Cortex of kidney (tissue), 1 donor: ENCODE measurements at places on chromosomes 3 and 15.

DNA sequence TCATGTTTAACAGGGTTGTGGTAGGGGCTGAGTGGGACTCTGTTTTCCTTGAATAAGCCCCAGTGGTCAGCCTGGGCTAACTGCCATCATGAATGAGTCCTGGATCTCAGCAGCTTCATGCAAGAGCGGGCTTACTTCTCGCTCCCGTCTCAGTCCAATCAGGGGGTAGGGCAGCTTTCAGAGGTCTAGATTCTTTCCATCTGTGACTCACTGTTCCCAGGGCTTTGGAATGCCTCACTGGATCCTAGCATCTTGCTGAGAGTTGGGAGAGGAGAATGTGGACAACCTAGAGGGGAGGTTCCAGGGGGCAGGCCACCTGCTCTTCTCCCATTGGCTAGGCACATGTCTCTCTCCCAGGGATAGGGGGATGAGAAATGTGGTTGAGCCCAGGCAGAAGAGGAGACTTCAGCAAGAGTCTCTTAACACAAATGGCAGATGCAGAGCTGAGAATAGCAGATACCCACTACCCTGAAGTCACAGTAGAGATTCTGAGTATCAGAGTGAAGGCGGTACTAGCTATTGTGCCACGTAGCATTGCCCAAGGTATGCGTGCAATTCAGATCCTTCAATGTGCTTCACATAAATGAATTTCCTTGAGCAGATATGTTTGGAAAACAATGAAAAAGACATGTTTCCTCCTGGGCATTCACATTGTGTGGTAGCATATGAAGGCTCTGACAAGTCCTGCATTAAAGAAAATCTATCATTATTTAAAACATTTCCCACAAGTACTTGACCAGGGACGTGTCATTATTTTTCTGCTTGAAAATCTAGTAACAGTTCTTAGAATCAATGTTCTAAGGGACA is 257.7 kb upstream of the PROK2 start:
- no peak for DNase-seq

GRCh38 chr3:125140011-125140817 is 72.3 kb downstream of the SLC12A8 start:
- DNase-seq = no peak

DNA sequence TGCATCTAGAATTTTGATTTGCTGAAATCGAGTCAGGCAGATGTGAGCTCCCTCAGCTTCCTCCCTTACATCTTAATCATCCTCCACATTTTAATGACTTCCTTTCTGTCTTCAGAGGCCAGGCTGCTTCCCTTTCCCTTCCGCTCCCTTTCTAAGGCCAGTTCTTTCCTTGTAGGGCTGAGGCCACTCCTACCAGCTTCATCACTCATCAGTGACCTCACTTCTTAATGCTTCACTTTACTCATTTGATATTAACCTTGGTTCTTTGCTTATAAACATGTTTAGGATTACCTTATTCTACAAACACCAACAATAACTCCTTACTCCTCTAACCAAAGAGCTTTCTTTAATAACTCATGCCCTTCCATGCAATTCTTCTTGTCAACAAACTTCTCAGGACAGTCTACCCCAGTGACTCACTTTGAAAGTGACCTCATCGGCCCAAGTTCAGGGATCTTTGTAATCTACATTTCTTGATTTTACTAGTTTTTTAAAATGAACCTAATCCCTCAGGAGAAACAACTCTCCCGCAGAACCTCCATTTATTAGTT is 23.9 kb downstream of the ILDR1 start:
- no peak for DNase-seq

GRCh38 chr3:186414735-186415419 is 52.8 kb upstream of the DGKG start:
- DNase-seq = no peak

DNA sequence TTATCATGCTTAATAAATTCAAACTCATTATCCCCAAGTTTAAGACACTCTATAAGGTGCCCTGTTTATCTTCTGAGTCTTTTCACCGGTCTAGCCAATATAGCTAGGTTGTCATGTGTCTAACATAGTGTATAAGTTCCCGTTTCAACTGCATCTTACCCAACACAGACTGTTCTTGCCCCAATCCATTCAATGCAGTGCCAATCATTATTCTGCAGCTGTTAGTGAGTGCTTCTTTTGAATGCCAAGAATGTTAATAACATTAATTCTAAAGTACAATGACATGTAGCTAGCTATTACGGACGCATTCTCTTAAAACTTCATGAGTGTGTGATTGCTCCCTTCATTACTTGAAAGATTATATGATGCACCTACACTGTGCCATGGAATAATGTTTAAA is 646.4 kb upstream of the NR2F2 start:
- DNase-seq = no peak

GRCh38 chr3:177340243-177340830 is 143.1 kb upstream of the TBL1XR1 start:
- no peak for DNase-seq

GRCh38 chr3:63961891-63962290 is 49.7 kb upstream of the SCAANT1 start:
- no peak for DNase-seq

DNA sequence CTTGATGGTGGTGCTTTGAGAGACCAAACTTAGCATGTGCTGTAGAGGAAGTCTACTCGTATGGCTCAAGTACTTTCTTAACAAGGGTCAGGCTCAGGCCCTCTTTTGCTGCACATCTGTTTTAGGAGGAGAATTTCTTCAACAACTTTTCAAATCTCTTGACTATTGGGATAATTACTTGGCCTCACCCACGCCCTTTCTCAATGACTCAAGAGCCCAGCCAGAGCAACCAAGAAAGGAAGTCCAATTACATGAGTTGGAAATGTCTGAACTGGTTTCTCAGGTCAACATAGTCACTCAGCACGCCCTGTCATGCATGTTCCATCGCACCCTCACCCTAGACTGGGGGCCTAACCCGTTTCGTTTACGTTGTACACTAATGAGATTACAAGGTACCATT is 44.8 kb upstream of the UMPS start:
- no peak for DNase-seq

DNA sequence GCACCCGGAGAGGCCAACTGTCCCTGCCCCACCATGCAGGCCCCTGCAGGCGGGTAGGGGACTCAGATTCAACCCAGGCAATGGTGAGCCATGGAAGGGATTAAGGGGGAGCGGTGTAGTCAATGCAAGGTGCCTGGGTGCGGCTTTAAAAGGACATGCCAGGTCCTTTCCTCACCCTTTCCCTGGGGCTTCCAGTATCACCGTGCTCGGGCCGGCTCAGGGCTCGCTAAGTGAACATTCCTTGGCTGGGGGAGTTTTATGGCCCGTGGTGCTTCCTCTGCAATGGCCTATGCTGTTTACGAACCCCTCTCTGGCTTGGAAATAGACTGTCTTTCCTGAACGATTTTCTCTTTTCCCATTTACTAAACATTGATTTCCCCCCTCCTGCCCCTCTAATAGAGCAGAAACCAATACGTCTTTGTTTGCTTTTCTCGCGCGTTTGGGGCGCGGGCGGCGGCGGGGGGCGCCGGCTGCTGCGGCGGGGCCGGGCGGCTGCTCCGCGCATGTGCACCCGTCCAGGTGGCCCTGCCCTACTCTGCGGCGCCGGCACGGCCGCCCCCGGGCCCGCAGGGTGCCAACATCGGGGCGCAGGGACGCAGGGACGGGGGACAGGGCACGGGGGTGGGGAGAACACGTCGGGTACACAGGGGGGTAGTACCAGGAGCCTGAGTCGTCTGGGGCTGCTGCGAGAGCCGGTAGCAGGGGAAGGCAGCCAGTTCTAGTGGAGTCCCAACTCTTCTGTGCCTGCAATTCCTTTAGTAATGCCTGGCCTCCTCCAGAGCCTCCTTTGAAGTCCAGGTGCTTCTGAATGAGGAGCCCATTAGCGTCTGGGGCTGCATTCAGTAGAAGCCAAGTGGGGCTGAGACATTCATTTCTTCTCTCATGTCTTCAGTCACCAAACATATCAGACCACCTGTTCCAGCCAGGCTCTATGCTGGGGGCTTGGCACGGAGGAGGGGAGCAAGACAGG is 26.9 kb upstream of the CACNA2D2 start:
- DNase-seq = no peak

DNA sequence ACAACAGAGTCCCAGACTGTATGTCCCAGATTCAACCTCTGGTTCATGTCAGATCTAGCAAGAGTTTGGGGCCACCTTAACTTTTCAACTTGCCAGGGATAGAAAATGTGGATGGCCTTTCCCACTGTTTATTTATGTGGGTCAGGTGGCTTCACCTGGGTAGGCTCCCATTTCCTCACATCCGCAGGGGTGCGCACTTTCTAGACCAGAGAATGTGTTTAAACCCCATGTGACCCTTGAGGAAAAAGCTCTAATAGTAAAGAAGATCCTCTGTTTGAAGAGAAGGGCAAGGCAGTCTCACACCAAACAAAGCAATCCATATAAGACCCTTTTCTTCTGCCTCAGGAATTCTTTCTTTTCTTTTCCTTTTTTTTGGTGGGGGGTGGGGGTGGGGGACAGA is 167.2 kb upstream of the TSC22D2 start:
- DNase-seq = no peak

- DNase-seq = no peak
Measured at GRCh38 chr15:83404121-83404520, 43.0 kb upstream of the SH3GL3 start.

GRCh38 chr15:29067949-29068348 is 182.2 kb downstream of the APBA2 start:
- no peak for DNase-seq

DNA sequence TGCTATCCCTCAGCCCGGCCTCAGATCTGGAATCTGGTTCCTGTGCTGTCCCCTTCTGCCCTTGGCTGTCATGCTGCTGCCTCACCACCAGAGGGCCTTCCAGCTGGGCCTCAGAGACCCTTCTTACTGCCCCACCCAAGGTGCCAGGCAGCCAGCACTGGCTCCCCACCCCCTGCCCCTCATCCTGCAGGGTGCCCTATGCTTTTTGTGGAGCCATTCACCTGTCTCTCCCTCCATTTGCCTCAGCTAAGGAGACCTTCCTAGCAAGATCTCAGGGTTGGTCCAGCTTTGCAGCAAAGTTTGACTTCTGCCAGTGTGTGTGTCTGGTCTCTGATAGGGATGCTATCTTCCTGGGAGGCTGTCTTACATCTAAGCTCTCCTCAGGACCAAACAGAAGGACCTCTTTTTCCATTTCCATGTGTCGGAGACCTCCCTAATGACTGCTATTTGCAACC is 1.9 kb upstream of the VWA5B2 start:
- no peak for DNase-seq
